ENCODE measurements at places on chromosomes 6 and 20. TPM values are rescaled to one million over a fixed set of nuclear protein-coding genes. Genes with fewer than 3 reads are reported as not detected.
A peak's percentile ranks its signal among the peaks of the same experiment; 100 is the strongest.

Gene PI3
- polyA plus RNA-seq: not detected

Gene SLC22A3
- 0.03 TPM for polyA plus RNA-seq

Gene EPPIN
- polyA plus RNA-seq: not detected

GRCh38 chr20:8812817-8813216 is 256.1 kb upstream of the PLCB4 start:
- no peak for DNase-seq

- DNase-seq: no peak
These were observed 7.9 kb upstream of the EEF1E1 start for GRCh38 chr6:8110117-8110721.

DNA sequence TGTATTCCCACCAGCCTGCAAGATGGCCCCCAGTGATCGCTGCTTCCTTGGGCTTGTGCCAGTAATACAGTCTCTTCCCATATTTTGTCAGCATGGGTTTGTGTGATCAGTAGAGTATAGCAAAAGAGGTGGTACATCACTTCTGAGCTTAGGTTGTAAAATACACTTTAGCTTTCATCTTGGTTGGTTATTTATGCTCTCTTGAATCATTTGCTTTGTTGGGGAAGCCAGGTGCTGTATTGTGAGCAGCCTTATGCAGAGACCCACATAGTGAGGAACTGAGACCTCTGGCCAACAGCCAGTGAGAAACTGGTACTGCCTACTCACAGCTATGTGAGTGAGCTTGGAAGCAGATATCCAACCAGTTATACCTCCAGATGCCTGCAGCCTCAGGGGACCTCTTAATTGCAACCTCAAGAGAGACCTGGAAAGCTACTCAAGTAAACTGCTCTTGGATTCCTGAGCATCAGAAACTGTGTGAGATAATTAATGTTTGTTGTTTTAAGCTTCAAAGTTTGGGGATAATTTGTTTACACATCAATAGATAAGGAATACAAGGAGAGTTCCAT is 229.3 kb downstream of the FARS2 start:
- DNase-seq: no peak

GRCh38 chr20:49942942-49943341 is 6.7 kb downstream of the RNF114 start:
- no peak for DNase-seq

DNA sequence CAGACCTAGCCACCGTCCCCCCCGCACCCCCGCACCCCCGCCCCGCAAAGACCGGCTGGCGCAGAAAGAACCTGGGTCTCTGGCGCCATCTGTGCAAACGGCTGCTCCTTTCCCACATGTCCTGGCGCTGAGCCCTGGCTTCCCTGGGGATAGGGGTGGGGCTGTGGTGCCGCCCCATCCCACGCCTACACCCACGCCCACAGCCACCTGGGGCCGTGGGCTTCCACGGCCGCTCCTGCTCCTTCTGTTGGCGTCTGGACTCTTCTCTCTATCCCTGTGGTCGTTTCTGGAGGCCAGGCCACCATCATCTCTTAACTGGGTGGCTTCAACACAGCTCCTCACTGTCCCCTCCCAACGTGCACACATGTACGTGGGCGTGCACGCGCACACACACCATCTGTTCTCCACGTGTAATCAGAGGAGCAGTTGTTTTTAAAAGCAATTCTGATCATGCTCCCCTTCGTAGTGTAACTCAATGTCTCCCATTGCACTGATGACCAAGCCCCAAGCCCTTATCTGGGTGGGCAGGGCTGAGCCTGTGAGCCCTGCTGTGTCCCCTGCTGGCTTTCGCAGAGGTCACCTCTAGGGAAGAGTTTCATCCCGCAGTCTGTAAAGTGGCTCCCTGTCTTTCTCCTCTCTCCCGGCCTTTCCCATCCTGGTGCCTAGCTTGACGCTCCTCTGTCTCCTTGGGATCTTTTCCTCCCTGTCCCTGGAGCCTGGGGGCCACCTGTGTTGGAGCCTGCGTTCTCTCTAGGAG is 31.9 kb upstream of the FAM83D start:
- peak; percentile 3 for DNase-seq

Data from fibroblast of lung (primary cell).